GM06990 (cell line): ENCODE measurements at places on chromosomes 16 and 17.

DNA sequence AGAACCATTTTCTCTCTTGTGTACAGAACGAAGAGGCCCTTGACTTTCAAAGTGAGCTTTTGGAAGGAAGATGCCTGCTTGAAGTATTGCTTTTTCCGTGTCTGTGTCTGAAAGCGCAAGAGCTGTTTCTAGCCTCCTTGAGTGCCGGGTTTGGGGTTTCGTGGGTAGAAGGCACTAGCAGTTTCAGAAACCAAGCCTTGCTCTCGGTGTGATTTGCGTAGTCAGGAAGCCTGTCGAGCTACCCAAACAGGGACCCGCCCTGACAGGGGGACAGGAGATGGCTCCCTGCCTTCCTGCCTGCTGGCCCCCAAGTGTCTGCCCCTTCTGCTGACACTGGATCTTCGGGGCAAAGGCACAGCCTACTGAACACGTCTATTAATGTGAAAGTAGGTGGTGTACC is 322.0 kb downstream of the MAF start:
- DNase-seq: no peak

DNA sequence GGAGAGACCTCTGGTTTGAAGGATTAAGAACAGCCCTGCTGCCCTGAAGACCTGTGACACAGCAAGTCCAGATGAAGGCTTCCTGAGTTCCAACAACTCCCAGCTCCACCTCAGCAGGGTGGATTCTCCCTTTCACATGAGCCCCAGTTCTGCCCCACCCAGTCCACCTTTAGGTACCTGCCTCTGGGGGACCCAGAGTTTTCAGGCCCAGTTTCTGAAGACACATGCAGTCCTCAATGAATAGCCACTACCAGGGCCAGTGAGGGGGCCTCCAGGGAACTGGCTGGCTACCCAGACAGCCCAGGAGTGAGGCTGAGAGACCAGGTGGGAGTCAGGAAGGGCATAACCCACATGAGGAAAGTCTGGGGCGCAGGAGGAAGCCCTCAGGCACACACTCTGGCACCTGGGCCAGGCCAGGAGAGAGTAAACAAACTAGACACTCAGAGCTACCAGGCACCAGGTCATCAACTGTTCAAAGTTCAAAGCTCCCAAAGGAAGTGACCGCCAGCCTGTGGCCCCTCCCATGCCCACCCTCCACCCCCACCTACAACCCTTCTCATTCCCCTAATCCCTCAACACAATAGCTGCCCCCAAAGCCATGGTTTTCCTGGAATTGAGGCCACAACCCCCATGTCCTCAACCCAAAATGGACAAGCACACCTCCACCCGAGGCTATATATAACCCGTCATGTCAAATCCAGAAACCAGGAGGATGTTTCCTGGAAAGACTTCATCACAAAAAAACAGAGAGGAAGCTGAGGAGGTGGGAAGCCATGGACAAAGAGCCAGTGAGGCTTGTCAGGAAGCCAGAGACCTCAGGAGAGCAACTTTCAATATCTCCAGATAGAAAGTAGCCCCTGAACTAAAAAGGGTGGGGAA is 2.1 kb downstream of the MYO18A start:
- DNase-seq: no peak

- no peak for DNase-seq
Measured at GRCh38 chr16:24977678-24978075, 37.5 kb downstream of the ARHGAP17 start.

DNA sequence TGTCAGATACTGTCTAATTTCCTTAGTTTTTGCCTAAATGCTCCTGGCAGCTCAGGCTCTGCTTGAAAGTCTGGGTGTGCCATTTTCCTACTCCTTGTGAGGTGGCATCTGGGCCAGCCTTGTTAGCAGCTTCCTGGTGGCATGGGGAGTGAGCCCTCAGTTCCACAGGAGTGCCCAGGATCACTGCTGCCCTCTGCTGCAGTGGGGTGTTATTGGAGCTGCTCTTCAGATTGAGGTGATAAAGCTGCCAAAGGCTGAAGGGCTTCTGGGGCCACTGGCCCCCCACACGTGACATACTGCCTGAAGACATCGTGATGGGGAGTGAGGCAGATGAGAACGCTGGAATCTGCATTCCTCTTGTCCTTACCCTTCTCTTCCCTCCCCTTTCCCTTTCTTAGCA is 27.4 kb downstream of the CEP95 start:
- no peak for DNase-seq

- no peak for DNase-seq
Measured at GRCh38 chr16:87837627-87838289, 31.5 kb downstream of the SLC7A5 start.

GRCh38 chr16:27805828-27806351 is 255.9 kb downstream of the KATNIP start:
- DNase-seq: no peak

DNA sequence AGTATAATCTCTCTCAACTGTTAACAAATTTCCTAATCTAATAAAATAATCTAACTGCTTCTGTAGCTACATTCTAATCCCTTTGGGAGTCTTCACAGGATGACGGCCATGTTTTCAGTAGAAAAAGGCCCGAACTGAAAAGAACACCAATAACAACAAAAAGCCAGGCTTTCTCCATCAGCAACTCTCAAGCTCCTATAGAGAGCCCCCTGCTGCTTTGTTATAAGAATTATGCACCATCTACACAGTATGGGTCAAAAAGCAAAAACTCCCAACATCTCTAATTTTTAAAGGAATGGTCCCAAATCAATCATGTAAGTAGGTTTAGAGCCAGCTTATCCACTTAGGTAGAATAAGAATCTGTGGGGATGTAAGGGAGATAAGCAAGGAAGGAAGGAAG is 163.6 kb upstream of the C17orf78 start:
- DNase-seq: no peak

- DNase-seq: no peak
Measured at GRCh38 chr17:48351911-48352332, 78.1 kb downstream of the SKAP1 start.
